ENCODE measurements at places on chromosomes 2 and 18. TPM values are rescaled to one million over a fixed set of nuclear protein-coding genes. Genes with fewer than 3 reads are reported as not detected.

DNA sequence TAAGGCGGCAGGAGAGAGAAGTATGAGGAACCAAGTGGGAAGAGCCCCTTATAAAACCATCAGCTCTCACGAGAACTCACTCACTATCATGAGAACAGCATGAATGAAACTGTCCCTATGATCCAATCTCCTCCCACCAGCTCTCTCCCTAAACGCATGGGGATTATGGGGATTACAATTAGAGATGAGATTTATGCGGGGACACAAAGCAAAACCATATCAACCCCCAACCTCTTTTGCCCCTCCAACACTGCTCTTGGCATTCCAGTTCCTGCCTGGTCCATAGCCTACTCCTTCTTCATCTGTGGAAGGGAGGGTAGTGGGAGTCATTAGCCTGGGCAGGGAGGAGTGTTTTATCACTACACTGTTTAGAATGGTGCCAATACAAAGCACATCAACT lies 1.4 kb upstream of the EHD3 start:
- H3K4me1 ChIP-seq = peaks cover 5% of the 10 kb centered on the region
- DNase-seq = no peak
- H3K36me3 ChIP-seq = no peaks in the 10 kb centered on the region
- H3K4me3 ChIP-seq = no peak overlapping the region

DNA sequence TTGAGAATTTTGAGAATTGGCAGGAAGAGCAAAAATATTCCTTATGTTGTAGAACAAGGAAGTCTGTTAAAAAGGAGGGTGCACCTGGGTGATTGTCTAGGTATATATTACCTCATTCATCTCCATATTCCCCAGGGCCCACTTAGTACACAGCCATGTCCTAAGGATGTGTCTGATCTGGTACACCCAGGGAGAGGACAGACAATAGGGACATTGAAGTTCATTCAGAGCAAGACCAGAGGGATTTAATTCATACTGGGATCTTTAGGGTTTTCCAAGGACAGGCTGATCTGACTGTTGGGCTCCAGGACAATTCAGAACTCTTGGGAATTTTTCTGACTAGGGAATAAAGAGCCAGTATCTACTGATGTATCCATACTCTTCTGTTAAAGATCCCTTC lies 112.1 kb downstream of the PHLPP1 start:
- H3K27me3 ChIP-seq = no peaks in the 10 kb centered on the region
- no peak overlapping the region for H3K27ac ChIP-seq
- H3K36me3 ChIP-seq = no peaks in the 10 kb centered on the region

Gene KCNG3
- total RNA-seq = not detected

Gene KLHL41
- total RNA-seq = 1.9 TPM

- no peaks in the 10 kb centered on the region for H3K4me1 ChIP-seq
- no peaks in the 10 kb centered on the region for H3K36me3 ChIP-seq
- no peak for DNase-seq
- no peak overlapping the region for H3K27ac ChIP-seq
- H3K4me3 ChIP-seq = no peak overlapping the region
Measured at GRCh38 chr2:118388771-118389170, 300.5 kb downstream of the INSIG2 start.

GRCh38 chr2:237059155-237059875 lies 26.4 kb upstream of the COPS8 start:
- no peaks in the 10 kb centered on the region for H3K36me3 ChIP-seq
- no peaks in the 10 kb centered on the region for H3K4me1 ChIP-seq
- peak; percentile 51 for DNase-seq
- no peak overlapping the region for H3K27ac ChIP-seq

DNA sequence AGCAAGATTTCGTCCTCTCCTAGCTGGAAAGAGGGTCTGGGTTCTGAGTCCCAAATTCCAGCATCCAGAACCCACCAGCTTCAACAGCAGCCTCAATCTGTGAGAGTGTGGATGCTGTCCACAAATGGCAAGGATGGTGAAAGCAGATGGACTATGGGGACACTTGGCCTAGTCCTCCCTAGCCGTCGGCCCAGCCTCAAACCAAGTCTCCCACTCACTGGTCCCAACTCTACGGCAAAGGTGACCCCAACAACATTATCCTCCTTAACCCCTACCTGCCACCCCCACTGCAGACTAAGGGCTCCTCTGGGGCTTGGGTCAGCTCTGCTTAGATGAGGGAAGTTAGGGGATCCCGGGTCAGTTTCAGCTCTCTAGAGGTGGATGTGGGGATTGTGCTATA lies 57.3 kb downstream of the TNS1 start:
- no peak overlapping the region for H3K4me3 ChIP-seq
- H3K27ac ChIP-seq = no peak overlapping the region
- peaks cover 34% of the 10 kb centered on the region for H3K4me1 ChIP-seq

DNA sequence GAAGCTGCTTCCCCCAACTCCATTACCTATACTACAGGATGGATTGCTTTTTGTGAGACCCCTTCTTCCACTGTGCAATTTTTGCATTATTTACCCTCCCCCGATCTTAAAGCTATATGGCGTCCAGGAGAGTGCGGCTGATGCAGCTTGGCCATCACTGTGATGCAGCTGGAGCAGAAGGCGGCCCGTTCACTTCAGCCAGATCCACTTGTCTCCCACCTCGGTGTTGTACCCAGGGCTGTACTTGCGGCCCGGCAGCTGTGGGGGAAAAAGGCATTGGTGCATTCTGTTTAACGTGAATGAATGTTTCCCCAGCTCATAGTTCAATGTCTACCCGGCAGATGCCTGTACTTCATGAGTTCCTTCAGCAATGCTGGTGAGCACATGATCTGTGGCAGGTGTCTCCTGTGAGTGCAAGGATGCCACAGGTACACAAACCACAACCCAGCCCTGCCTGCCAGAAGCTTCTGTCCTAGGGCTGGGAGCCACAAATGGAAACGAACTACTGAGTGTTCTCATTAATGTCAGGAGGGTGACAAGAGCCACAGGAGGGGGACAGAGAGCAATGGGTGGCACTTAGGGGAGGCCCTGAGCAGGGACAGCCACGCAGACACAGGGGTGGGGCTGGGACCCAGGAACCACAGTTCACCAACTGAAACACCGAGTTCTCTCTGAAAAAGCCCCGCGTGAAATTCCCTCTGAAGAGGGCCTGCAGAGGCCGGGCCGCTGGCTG lies 64.0 kb downstream of the NDUFA10 start:
- no peaks in the 10 kb centered on the region for H3K27me3 ChIP-seq
- H3K27ac ChIP-seq = no peak overlapping the region
- DNase-seq = no peak
- no peaks in the 10 kb centered on the region for H3K4me1 ChIP-seq

Gene NTSR2
- total RNA-seq = not detected

GRCh38 chr18:46449033-46449432 lies 208.0 kb downstream of the LOXHD1 start:
- no peaks in the 10 kb centered on the region for H3K27me3 ChIP-seq
- no peak overlapping the region for H3K4me3 ChIP-seq
- DNase-seq = no peak

DNA sequence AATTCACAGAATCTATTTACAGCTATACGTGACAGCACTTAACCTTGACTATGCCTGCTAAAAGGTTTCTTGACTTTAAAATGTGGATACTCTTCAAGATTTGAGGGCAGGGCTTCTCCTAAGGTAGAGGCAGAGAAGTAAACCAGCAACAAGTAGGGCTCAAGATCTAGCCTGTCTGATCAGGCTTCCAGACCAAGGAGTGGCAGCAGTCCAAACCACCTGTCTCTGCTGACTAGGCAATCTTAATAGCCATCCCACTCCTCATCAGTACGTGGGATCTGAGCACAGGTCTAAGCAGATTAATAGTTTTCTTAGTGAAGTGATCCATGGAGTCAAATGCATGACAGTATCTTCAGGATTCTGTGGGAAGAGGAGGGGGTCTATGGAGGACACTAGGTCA lies 100.4 kb downstream of the GPD2 start:
- no peaks in the 10 kb centered on the region for H3K27me3 ChIP-seq
- H3K36me3 ChIP-seq = no peaks in the 10 kb centered on the region
- peaks cover 10% of the 10 kb centered on the region for H3K4me1 ChIP-seq
- peak; percentile 47 for DNase-seq
- no peak overlapping the region for H3K4me3 ChIP-seq

GRCh38 chr2:143117225-143117624 lies 12.0 kb upstream of the ARHGAP15 start:
- no peak for DNase-seq
- H3K4me3 ChIP-seq = no peak overlapping the region
- no peaks in the 10 kb centered on the region for H3K27me3 ChIP-seq
- no peak overlapping the region for H3K27ac ChIP-seq
- H3K36me3 ChIP-seq = no peaks in the 10 kb centered on the region

DNA sequence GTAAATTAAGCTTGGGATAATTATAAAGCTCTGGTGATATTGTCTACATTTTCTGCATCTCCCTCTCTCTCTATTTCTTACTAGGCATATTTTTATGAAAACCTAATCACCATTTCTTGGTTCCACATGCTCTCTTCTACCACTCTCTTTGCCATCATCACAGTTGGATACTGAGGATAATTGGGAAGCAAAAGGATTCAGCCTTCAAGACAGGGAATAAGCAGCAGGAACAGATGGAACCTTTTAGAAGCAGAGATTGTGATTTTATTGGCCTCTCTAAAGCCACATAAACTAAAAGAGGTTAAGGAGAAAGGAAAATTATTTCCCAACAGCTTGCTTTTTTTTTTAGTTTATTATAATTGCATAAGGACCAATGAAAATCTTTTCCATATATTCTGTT lies 226.3 kb upstream of the SPHKAP start:
- H3K27me3 ChIP-seq = no peaks in the 10 kb centered on the region
- H3K4me3 ChIP-seq = no peak overlapping the region
- H3K36me3 ChIP-seq = no peaks in the 10 kb centered on the region
- H3K27ac ChIP-seq = no peak overlapping the region

Gene C1D
- 40.7 TPM for total RNA-seq

Gene SLC5A7
- total RNA-seq = not detected

DNA sequence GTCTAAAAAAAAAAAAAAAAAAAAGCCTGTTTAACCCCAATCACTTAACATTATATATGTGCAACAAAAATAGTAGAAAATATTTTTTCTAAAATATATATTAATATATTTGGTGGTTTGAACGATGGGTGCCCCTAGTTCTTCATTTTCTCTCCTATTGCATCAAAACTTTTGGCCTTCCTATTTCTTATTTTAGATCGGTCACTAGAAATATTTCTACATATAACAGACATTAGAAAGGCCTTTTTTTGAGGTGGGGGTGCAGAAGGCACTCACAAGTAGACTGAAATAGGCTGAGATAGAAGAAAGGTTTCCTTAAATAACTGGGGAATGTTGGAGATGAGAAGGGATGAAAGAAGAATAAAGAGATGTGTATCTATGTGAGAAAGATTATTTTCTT lies 49.3 kb upstream of the AP1S3 start:
- no peak overlapping the region for H3K4me3 ChIP-seq
- no peak for DNase-seq
- peaks cover 15% of the 10 kb centered on the region for H3K36me3 ChIP-seq
- no peaks in the 10 kb centered on the region for H3K27me3 ChIP-seq

Gene SP140
- 1.2 TPM for total RNA-seq

Data from thyroid gland (tissue), 4 donors.